ENCODE measurements at places on chromosomes 7 and 10.
A peak's percentile ranks its signal among the peaks of the same experiment; 100 is the strongest.

DNA sequence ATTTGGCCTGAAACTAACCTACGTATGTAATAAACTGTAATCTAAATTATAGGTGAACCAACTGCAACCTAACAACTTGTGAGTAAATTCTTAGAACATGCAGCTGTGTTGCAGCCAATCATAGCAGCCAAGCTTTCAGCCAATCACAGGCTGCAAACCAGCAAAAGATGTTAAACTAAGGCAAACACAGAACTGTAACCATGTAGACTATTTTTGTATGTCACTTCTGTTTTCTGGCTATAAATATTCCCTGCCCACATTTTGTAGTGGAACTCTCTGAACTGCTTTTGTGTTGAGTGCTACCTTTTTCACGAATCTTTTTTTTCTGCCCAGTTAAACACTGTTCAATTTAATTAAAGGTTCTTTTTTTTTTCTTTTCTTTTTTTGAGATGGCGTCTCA is 28.2 kb upstream of the ZPBP start:
- DNase-seq, result no peak

- DNase-seq, result no peak
Observed at GRCh38 chr10:85311613-85312337, 983.4 kb downstream of the CCSER2 start.

DNA sequence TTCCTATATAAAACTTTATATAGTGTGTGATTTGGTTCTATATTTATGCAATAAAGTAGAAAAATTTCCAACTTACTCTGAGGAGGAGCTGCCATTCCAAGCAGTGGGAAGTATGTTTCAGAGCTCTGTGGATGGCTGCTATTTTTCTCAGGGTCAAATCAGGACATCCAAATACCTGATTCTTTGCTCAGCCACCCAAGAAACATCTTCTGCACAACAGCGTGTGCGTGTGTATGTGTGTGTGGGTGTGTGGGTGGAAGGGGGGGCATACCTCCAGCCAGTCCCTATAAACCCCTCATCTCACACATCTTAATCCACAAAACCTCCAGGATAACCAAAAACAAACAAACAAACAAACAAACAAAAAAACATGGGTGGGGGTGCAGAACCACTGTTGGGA is 66.3 kb upstream of the EMX2 start:
- no peak for DNase-seq

GRCh38 chr7:129376076-129376777 is 58.0 kb upstream of the STRIP2 start:
- DNase-seq, result no peak

DNA sequence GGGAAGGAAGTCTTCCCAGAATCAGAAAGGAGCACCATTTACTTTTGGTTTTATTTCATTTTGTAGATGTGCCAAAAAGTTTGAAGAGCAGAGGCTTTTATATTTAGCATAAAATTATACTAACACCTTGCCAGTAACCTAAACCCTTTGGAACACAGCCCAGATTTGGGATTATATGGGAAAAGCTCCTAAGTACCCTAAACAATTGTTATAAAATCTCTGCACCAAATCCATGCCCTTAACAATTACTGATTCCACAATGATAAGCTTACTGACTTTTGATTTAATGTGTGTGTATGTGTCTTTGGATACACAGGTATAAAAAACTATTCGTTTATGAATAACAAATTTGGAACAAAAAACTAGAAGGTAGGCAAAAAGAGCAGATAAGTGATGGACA is 39.0 kb upstream of the TMEM229A start:
- no peak for DNase-seq

- DNase-seq, result no peak
Observed at GRCh38 chr10:46555366-46555712, 1.1 kb downstream of the GPRIN2 start.

DNA sequence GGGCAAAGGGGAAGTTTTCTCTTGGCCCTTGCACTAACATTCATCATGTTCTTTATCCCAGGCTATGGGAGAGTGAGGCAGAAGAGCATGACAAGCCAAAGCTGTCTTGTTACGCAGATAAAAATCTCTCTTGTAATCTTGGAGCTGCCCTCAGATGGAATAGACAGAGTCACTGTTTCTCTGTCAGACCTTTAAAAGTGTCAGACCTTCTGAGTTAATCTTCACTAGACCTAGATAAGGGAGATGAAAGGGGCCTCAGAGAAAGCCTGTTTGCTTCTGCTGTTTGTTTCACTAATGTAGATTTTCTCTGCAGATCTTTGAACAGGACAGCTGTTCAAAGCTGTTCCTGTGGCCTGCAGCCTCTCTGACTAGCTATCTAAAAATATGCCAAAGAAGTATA is 112.9 kb downstream of the KIF20B start:
- no peak for DNase-seq

DNA sequence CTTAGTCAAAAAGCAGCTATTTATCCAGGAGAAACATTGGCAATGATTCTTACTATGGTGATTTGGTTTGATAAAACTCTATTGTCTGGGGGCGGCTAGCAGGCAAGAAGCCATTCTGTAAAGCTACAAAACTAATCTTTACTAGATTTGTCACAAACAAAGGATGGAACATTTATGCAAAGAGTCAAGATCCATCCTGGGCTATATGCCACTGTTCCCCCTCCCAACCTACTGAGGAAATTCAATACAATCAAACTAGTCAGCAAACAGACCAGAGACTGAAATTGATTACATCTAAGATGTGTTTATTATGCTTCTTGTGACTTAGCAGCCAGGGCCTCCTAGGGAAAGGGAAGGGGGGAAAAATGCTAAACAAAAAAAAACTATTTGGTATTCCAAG is 397.6 kb downstream of the GPAM start:
- no peak for DNase-seq

GRCh38 chr7:67659091-67659490 is 662.5 kb downstream of the TYW1 start:
- no peak for DNase-seq

DNA sequence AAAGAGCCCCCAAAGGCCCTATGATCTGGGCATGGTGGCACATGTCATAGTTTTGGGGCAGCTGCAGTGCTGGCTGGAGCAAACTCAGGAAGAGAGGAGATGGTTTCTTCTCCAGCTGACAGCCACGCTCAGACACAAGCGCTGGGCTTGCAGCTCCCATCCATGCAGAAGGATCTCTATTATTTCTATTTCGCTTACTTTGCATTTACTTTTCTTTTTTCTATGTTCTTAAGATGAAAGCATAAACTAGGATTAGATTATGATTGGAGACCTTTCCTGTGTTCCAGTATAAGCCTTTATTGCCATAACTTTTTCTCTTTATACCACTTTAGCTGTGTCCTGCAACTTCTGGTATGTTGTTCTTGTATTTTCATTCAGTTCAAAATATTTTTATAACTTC is 5.0 kb downstream of the JAKMIP3 start:
- DNase-seq, result no peak

GRCh38 chr7:94243066-94243711 is 151.5 kb upstream of the COL1A2 start:
- no peak for DNase-seq

- peak; percentile 3 for DNase-seq
Observed at GRCh38 chr7:83457022-83457892, 191.7 kb downstream of the SEMA3E start.
